ENCODE measurements at places on chromosomes 1 and 21.

DNA sequence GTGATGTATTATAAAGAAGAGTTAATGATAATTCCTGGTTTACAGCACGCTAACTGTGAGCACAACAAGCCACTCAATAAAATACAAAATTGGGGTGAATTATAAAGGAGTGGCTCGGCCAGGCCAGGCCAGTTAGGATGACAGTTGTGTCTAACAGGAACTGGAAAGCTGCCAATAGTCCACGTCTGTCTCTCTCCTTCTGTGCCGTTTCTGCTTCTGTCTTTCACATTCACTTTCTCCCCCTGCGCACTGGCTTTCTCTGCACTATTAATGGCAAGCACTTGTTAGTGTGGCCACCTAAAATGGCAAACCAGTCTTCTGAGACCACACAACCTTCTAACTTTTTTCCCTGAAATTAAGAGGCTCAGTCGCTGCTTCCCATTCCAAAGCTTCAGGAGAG, 394.3 kb downstream of the NTNG1 start:
- no peak for DNase-seq

- no peak for DNase-seq
Observed at GRCh38 chr21:14453339-14454015, 70.5 kb upstream of the HSPA13 start.

GRCh38 chr1:4462831-4463484, 191.5 kb upstream of the AJAP1 start:
- no peak for DNase-seq

- DNase-seq, result no peak
Observed at GRCh38 chr1:160251687-160252526, 10.4 kb downstream of the DCAF8 start.

DNA sequence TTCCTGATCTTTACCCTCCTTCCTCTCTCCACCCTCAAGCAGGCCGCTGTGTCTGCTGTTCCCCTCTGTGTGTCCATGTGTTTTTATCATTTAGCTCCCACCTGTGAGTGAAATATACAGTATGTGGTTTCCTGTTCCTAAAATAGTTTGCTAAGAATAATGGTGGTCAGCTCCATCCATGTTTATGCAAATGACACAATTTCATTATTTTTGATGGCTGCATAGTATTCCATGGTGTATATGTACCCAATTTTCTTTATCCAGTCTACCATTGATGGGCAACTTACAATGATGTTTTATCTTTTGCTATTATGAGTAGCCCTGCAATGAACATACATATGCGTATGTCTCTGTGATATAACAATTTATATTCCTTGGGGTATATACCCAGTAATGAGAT, 133.4 kb upstream of the RGS18 start:
- no peak for DNase-seq

DNA sequence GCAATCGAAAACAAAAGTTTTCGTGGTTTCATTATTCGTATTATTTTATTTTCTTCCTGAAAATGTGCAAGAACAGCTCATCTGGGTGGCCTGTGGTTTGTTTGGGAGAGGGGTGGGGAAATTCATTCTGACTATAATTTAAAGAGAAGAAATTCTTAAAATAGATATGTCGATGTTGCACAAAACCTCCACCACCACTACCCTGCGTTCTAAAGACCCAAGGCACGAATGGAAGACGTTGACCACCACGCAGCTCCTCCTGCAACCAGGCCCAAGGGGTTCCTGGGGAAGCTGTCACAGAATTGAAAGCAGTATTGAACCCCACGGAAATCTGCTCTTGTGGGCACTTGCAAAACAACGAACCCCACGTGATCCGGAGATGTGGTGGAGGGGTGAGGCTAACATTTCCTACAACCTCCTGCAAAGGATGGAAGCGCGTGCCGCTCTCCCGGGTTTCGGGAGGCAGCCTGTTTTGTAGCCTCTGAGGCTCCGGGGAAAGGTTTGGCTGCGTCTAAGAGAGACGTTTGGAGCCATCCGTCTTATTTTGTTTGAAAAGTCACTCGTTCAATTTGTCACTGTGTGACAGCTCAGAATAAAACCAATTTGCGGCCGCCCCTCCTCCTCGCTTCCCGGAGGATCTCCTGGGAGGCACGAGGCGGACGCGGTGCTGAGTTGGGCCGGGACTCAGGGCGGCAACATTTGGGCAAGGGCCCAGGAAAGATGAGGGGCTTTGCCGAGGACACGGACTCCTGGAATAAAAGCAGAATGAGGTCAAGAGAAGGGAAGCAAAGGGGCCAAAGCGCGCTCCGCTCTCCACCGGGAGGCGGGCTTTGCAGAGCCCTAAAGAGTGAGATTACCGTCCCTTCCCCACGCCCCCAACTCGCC, 810 bp upstream of the HLX start:
- no peak for DNase-seq

DNA sequence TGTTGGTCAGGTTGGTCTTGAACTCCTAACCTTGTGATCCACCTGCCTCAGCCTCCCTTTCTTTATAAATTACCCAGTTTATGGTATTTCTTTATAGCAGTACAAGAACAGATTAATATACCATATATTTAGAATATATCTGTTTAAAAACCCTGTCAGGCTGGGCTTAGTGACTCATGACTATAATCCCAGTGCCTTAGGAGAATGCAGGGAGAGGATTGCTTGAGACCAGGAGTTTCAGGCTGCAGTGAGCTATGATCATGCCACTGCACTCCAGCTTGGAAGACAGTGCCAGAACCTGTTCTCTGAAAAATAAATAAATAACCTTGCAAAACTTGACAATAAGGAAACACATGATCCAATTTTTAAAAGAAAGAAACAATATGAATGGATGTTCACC, 43.9 kb downstream of the ZNF684 start:
- no peak for DNase-seq

- no peak for DNase-seq
Observed at GRCh38 chr1:103002005-103002404, 106.3 kb downstream of the COL11A1 start.

DNA sequence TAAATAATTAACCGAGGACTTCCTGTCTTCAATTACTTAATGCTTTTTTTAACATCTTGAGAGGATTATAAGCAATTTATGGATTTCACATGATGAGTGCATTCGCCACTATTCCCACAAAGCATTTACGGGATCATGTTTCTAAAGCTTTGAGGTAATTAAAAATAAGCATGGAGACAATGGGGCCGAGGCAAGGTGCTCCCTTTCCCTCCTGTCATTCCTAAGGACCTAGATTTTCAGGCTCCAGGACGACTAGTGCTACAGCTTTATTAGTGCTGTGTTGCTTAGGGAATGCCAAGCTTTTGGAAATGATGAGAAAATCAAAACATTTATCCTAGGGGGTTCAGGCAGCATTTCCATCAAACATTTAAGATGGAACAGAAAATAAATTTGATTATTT, 209.2 kb downstream of the KCTD3 start:
- DNase-seq, result no peak

DNA sequence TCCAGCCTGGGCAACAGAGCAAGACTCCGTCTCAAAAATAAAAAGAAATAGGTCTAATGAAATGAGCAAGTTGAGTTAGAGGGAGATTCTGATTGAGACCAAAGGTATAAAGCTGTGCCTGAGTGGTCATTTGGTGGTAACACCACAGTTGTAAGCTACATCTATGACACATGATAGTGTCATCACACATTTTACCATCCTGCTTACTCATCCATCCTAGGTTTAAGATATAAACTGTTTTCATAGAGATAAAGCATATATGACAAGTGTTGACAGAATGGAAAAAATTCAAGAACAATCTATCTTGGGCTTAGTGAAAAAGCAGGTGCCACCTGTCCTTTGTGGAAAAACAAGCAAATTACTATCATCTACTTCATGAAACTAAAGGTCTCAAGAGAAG, 7.1 kb upstream of the CFAP141 start:
- no peak for DNase-seq

- DNase-seq, result no peak
Observed at GRCh38 chr1:99481391-99481996, 164.4 kb upstream of the PALMD start.

- DNase-seq, result no peak
Observed at GRCh38 chr1:1005774-1006304, 5.9 kb upstream of the HES4 start.

DNA sequence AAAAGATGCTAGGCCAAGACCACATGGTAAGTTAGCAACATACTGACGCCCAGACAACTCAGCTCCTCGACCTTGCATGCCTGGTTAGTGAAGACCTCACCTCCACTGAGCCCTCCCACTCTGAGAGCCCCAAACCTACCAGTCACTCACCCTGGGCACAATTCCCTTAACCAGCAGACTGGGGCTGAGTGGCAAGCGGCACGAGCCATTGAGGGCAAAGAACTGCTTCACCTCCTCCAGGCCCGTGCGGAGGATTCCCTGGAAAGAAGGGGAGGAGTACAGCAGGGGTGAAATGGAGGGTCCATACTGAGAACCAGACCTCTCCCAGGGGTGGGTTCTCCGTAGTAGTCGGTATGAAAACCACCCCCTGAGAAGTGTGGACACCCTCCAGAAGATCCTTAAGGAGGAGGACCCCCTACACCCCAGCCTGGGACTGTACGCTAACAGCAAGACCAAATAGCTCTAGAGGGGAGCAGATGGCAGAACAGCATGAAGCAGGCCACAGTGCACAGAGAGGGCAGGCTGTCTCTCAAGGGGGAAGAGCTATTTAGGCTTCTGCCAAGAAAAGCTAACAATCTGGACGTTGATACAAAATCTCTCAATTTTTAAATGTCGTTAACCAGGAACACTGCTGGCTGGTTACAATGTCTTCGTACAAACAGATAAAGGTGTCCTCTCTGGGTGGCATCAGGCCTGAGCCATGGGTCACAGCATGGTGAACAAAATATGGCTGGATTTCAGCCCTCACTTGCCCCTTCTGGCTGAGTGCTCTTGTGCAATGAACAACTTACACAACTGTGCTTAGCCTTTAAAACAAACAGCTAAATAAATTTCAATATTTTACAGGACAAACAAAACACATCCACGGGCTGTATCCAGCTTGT, 31.0 kb upstream of the PPP1R15B start:
- no peak for DNase-seq

DNA sequence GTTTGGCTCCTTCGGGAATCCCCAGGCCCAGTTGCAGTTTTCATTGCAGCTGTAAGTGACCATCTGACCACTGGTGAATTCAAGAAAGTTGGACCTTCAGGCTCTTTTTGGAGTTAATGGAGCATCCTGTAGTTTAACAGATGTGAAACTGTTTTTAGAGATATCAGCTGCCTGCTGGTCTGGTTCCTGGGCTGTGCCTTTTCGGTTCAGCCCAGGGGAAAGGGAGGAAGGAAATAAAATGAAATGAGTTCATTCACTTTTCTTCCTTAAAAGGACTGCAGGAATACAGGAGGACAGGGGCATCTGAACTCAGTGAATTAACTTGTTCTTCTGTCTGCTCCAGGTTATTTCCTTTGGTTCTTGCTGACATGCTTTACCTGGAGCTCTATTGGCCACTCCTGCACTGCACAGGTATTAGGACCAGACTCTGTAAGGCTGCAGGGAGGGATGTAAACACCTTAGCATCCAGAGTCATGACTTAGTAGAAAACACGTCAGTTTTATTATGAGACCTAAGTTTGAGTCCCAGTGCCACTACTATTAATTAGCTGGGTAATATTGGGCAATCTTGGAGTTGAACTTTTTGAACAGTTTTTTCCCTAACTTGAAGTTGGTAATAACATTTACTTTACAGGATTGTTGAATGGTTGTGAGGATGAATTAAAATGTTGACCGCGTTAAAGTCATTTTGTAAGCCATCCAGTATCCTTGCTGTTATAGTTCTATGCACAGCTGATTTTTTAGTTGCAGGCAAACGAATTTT, 83.6 kb downstream of the LRRC8D start:
- no peak for DNase-seq

- peak; percentile 57 for DNase-seq
Observed at GRCh38 chr1:115811140-115811828, 29.6 kb downstream of the NHLH2 start.

GRCh38 chr1:224219612-224220059, 36.6 kb downstream of the DEGS1 start:
- DNase-seq, result no peak

GRCh38 chr21:37424396-37424795, 57.8 kb downstream of the DYRK1A start:
- DNase-seq, result no peak

- no peak for DNase-seq
Observed at GRCh38 chr1:94070865-94071264, 50.1 kb downstream of the ABCA4 start.

DNA sequence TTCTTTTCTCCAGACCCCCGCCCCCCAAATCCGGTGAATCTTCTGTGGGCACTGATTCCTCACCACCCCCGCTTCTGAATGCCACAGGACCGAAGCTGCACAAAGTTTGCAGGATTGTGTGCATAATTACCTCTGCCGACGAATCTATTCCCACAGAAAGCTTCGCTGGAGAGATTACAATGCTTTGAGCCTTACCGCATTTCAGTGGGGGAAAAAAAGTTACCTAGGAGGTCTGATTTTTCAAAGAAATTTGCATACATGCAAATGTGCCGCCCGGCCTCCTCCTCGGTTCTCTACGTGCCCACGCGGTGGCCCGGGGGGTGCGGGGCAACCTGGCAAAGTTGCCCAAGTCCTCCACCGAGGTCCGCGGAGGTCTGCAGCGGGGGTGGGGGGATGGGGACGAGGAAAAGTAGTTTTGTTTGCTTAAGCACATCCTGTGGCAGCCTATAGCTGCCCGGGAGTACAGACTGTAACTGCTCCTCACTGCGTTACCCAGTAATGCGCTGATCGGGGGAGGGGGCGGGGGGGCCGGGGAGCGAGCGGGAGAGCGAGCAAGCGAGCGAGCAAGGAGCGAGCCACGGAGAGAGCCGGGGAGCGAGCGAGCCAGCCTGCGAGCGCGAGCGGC, 563 bp upstream of the NFIA start:
- DNase-seq, result no peak

- peak; percentile 98 for DNase-seq
Observed at GRCh38 chr1:94325377-94326302, 88.3 kb upstream of the ARHGAP29 start.

DNA sequence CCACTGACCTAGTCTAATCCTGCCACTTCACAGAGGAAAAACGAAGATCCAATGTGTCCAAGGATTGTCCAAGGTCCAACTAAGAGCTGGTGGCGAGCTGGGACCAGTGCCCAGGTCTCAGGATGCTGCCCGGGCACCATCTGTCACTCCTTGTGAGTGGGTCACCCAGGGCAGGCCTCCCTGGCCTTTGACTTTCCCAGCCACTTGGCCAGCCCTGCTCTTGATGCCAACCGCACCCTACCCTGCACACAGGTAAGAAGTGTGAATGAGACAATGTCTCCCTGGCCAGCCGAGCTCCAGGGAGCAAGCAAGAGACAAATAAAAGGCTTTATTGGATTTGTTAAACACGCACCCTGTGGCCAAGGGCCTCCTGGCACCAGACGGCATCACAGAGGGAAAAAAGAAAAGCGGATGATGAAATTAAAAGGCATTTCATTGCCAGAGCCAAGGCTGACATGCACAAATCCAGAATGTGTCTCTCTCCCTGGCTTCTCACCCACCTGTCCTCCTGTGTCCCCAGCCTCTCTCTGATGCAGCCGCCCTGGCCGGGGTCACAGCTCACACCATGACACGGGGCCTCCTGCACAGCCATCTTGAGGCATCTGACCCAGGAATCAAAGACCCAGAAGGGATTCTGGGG, 72.8 kb downstream of the CAMK2N1 start:
- DNase-seq, result no peak

- DNase-seq, result no peak
Observed at GRCh38 chr1:90488451-90488850, 228.7 kb downstream of the BARHL2 start.
